ENCODE measurements at places on chromosomes 5 and 9.

GRCh38 chr5:94672746-94673145, 54.3 kb downstream of the SLF1 start:
- DNase-seq: no peak

DNA sequence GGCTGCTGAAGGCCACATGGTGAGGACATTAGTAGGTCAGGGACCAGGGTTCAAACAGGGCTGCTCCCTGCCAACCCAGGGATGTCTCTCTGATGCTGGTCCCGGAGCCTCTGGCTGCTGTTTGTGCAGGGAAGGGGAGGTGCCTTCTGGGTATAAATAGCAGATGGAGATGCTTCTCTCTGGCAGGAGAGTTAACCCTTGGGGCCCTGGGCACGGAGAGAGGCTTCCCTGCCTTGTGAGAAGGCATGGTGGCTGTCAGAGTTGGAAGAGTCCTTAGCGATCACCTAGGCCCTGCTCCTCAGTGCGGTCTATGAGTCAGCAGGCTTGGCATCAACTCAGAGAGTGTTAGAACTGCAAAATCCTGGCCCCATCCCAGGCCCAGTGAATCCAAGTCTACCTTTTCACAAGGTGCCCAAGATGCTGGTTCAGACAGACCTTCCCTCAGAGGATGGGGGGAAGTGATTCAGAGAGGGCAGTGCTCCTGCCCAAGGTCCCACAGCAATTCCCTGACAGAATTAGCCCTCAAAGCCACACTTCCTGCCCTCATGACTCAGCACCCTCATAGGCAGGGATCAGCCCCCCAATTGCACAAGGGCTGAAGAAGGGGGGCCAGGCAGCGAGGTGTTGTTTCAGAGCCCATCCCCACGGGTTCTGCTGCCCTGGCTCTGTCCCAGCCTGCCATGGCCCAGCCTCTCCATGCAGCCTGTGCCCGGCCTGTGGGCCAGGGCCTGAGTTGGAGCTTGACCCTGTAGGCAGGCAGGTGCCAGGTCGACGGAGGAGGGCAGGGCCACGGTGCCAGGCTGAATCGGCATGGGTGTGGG, 25.6 kb downstream of the CAMK2A start:
- DNase-seq: no peak

DNA sequence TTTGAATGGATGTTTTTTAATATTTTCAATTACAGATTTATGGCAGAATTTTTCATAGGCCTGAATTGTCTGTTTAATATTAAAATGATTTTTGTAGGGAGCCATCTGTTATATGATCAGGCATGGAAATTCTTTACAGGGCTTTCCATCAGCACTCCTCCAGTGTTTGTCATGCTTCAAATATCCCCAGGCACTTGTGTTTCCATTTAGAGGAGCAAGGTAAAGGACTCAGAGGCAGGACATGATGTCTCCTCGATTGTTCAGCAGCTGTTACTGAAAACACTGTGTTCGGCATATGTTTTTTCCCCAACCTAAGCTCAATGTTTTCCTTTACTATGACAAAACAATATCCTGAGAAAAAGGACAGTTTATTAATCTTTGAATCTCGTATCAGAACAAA, 172.3 kb upstream of the RFX3 start:
- no peak for DNase-seq

- DNase-seq: no peak
These were observed 636.0 kb downstream of the NR2F1-AS1 start for GRCh38 chr5:92944903-92945604.

- no peak for DNase-seq
These were observed 175.1 kb upstream of the PITX1 start for GRCh38 chr5:135208903-135209721.

DNA sequence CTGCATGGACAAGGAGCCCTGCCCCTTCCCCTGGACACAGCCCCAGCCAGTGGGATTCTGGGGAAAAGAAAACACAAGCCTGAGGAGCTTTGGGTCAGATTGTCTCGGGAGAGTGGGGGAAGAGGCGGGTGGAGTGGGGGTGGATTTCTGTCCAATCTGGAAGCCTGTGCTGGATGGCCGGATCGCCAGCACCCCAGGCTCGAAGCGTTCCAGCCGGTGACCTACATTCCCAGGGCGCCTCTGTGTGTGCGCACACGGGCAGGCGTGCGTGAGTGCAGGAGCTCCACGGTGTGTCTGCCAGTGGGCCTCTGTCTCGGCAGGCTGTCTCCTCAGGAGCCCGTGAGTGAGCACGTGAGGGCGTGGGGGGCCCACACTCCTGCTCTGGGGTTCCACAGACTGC, 74.3 kb upstream of the DAB2IP start:
- DNase-seq: no peak

DNA sequence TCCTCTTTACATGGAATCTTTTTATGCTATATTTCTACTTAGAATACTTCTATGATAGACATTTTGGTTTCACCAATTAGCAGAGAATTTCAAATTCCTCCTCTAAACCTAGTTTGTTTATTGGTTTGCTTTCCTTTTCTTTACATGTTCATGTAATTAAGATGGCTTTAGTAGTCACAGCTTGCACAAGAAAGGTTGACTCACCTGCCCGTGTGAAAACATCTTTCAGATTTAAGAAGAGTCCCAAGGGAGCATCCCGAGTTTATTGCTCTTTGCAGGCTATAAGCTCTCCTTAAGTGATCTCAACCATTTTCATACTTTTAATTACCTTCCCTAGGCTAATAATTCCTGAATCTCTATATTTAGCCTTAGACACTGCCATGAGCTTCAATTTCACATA, 28.9 kb downstream of the TYRP1 start:
- DNase-seq: no peak

GRCh38 chr5:170892196-170892595, 30.4 kb downstream of the RANBP17 start:
- no peak for DNase-seq

DNA sequence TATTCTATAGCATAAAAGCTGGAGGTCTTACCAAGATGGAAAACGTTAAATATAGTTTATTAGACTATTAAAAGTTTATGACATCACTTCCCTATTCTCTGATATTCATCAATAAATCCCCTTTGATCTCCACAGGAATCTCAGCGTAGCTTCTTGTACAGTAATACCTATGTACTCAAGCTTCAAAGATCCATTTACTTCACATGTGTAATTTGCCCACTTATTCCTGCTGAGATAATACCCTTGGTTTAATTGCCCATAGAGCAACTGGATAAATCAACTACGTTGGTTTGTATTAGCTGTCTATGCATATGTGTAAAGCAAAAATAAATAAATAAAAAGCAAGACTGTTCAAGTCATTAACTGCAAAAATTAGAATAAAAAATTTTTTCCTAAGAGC, 219.7 kb downstream of the EFNA5 start:
- DNase-seq: no peak

DNA sequence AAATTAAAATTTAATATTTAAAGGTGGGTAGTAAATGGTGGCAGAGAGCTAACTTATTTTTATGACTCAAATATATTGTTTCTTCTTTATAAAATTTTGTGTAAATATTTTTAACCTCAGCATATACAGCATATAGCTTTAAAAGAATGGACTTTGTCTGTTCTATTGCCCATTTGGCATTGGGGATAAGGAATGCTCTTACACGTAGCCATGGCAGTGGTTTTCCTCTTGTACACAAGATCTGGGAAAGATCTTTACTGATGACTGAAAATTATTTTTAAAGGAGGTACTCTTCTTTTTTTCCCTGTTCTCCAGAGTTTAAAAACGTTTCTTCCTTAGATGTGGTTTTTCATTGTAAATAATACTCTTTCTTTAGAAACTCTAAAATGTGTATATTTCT, 75.0 kb downstream of the PBX3 start:
- DNase-seq: no peak

GRCh38 chr9:134382733-134383132, 56.5 kb downstream of the RXRA start:
- no peak for DNase-seq

DNA sequence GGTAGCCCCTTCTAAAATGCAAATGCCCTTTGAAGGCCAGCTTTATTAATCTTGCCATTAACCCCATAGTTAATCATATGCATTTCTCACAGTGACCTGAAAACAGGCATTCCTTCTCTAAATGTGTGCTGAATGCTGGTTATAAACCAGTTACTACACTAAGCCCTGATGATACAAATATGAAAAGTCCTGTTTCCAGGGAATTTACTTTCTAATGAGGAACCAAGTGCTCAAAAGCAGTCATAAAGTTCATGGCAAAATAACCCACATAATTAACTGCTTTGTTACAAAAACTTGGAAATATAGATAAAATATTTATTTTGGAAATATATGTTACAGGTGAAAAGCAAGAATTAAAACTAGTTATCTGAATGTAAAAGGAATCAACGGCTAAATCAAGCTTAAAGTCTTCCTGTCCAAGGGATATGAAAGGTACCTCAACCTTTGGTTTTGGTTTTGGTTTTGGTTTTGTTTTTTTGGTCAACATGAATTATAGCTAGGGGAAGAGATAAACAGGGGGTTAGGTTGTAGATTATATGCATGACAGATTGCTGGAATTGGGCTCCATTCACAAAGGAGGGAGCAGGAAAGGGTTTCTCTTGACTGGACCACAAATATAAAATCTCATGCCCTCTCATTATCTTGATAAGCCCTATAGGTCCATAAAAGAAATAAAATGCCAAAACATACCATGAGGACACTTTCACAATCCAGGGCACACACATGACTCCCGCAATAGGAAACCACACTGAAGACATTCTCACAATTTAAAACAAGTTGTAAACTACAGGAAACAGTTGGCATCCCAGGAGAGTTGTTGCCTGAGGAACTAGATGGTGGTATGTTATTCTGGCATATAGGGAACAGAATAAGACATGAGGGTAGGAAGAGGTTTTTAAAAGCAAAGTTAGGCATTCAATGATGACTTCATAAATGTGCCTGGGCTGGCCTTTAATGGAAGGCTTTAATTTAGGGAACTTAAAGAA, 46.7 kb upstream of the MACIR start:
- no peak for DNase-seq

DNA sequence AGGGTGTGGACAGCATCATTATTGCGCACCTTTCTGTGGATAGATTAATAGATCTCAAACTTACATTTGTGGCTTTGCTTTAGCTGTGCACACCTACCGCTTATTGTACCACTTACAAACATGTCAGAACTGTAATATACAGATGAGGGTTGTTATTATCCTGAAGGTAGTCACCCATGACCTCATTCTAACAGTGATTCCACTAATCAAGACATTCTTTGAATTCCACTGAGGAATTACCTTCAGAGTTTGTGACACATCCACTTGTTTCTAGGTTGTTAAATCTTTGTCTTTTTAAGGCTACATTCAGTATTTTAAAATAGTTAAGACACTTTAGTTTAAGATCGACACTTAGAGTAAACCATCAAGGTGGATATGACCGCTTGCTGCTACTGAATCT, 7.8 kb downstream of the KCNV2 start:
- DNase-seq: no peak

GRCh38 chr5:173455599-173455957, 127.4 kb upstream of the STC2 start:
- DNase-seq: no peak

- no peak for DNase-seq
These were observed 97.9 kb downstream of the CRB2 start for GRCh38 chr9:123453831-123454321.

GRCh38 chr5:180590543-180591310, 572 bp downstream of the SCGB3A1 start:
- DNase-seq: no peak

GRCh38 chr5:78777901-78778300, 129.3 kb upstream of the LHFPL2 start:
- no peak for DNase-seq

DNA sequence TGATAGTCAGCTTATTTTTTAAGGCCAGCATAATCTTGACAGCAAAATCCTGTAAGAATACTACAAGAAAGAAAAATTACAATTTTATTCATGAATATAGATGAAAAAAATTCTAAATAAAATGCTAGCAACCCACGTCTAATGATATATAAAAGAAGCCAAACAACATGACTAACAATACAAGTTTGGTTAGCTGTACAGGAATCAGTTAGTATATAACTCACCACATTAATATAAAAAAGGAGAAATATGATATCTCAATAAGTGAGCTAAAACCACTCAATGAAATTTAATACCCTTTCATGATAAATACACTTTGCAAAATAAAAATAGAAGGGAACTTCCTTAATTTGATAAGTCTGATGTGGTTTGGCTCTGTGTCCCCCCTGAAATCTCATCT, 139.7 kb upstream of the MAN2A1 start:
- DNase-seq: no peak

GRCh38 chr5:165620394-165620793, 2115.0 kb downstream of the MAT2B start:
- no peak for DNase-seq

DNA sequence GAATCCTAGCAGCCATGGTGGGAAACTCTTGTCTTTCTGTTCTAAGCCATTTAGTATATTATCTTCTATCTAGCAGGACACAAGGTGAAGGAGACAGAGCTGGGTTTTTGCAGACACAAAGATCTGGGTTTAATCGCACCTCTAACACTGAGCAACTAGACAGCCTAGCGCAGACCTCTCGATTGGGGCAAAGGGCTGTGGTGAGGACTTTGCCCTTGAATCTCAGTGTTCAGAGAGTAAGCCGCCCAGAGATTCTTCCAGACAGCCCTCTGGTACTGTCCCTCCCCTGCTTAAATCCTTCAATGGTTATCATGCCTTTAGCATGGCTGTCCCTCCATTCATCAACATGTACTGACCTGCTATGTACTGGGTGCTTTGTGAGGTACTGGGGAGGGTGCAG, 128.1 kb downstream of the CRB2 start:
- no peak for DNase-seq

DNA sequence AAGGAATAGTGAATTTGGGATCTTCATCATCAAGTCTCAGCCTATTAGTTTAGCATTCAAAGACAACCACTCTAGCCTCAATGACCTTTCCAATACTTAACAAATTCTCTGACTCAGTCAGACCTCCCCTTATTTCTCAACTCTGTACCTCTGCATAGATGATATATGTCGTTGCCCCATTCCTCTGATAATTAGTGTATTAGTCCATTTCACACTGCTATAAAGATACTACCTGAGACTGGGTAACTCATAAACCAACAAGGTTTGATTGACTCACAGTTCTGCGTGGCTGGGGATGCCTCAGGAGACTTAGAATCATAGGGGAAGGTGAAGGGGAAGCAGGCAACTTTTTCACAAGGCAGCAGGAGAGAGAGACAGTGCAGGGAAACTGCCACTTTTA, 8.9 kb downstream of the MRPL22 start:
- no peak for DNase-seq

DNA sequence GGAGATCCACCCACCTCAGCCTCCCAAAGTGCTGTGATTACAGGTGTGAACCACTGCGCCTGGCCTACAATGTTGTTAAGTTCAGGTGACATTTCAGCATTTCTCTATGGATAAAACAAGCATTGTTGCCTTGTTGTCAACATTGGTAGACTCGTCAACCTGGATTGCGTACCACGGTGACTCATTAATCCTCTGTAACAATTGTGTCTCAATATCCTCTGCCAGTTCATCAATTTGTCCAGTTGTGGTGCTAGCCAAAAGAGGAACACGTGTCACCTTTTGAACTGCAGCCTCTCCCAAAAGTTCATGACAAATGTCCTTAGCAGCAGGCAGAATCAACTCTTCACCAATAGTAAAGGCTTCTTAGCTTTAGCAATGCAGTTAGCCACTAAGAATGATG, 46.3 kb upstream of the LARP1 start:
- no peak for DNase-seq

- no peak for DNase-seq
These were observed 688 bp downstream of the SNX24 start for GRCh38 chr5:122846051-122846550.

GRCh38 chr5:150295172-150295634, 5.6 kb upstream of the CAMK2A start:
- DNase-seq: no peak
